ENCODE measurements at places on chromosomes 11 and 22.

GRCh38 chr11:95262994-95263765, 32.2 kb upstream of the SESN3 start:
- H3K4me3 ChIP-seq: no peak overlapping the region
- DNase-seq: no peak
- H3K4me1 ChIP-seq: no peaks in the 10 kb centered on the region
- H3K36me3 ChIP-seq: no peaks in the 10 kb centered on the region
- H3K27me3 ChIP-seq: no peaks in the 10 kb centered on the region

- H3K36me3 ChIP-seq: no peaks in the 10 kb centered on the region
- no peak overlapping the region for H3K4me3 ChIP-seq
- DNase-seq: peak; percentile 48
- no peaks in the 10 kb centered on the region for H3K27me3 ChIP-seq
- H3K4me1 ChIP-seq: no peaks in the 10 kb centered on the region
Measured at GRCh38 chr11:44621140-44621681, 55.7 kb downstream of the CD82 start.

DNA sequence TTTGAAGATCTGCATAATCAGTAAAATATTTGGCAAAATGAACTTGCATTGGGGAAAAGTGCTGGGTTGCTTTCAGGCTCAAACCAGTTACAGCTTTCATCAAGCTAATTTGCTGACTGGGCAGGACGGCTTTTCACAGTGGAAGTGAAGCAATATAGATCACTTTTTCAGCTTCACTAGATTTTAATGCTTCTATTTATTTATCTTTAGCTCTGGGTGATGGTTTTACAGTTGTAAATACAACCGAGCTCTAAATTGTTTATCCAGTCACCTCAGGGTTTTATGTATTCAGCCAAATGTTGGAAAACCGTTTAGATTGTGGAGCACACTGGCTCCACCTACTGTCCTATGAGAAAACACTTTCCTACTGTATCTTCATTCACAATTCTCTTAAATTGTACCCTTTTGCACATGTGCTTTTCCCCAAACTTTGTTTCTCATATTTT, 58.2 kb downstream of the ACER3 start:
- H3K27me3 ChIP-seq: no peaks in the 10 kb centered on the region
- no peaks in the 10 kb centered on the region for H3K36me3 ChIP-seq
- peak; percentile 67 for DNase-seq
- H3K4me1 ChIP-seq: no peaks in the 10 kb centered on the region
- H3K4me3 ChIP-seq: no peak overlapping the region

DNA sequence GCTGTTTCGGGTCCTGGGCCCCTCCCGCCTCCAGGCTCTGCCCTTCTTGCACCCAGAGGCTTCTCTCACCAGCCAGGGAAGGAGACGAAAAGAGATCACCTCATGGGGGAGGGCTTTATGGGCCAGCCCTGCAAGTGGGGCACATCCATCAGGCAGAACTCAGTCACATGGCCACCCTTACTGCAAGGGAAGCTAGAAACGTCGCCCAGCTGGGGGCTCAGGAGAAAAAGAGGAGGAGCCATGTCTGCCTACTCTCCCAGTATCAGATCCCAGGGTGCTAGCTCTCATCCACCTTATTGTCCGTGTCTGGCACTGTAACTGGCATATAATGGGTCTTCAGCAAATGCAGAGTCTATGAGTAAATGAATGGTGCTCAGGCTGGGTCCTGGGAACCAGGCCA, 24.2 kb downstream of the MFNG start:
- H3K4me3 ChIP-seq: no peak overlapping the region
- no peaks in the 10 kb centered on the region for H3K4me1 ChIP-seq
- no peaks in the 10 kb centered on the region for H3K27me3 ChIP-seq
- H3K27ac ChIP-seq: no peak overlapping the region

DNA sequence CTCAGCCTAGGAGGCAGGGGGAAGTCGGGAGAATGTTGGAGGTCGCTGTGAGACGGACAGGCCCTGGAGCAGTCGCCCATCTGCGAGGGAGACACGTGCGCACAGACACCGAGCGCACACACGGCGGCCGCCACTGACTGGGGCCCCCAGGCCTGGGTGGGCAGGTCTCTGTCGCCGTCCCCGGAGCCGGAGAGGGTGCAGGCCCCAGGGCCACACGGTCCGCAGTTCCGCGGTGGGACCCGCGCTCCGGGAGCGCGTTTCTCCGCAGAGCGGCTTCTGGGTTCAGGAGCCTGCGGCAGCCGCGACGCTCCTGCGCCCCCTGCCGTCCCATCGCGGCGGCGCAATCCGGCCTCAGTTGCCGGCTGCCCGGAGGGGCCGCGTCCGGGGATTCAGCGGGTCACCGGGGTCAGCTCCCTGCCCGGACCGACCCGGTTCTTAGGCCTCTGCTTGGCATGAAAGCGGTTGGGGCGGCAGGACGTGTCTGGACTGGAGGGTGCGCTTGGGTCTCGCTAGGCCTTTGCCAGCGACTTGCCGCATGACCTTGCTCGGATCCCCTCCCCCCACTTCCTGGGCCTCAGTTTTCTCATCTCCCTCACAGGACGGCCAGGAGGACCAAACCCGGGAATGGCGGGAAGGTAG, 31.2 kb downstream of the PDE2A start:
- peaks cover 37% of the 10 kb centered on the region for H3K27me3 ChIP-seq
- peak; percentile 58 for DNase-seq
- H3K36me3 ChIP-seq: no peaks in the 10 kb centered on the region
- peak overlapping the region; percentile 60 for H3K4me3 ChIP-seq
- H3K4me1 ChIP-seq: no peaks in the 10 kb centered on the region

DNA sequence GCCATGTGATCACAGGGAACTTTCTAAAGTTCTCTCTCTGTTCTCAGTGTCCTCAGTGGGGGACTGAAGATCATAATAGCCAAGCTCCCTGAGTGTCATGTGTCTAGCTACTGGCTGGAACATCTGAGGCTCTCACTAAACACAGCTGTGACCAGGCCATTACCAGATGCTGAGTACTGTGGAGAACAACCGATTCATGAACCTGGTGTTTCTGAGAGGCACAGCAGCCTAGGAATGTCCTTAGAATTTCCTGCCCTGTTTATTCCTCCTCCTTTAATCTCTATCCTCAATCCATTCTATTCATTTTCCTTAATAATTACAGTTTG, 93.0 kb downstream of the ME3 start:
- H3K27me3 ChIP-seq: no peaks in the 10 kb centered on the region
- H3K4me3 ChIP-seq: no peak overlapping the region
- no peaks in the 10 kb centered on the region for H3K36me3 ChIP-seq
- no peak overlapping the region for H3K27ac ChIP-seq

DNA sequence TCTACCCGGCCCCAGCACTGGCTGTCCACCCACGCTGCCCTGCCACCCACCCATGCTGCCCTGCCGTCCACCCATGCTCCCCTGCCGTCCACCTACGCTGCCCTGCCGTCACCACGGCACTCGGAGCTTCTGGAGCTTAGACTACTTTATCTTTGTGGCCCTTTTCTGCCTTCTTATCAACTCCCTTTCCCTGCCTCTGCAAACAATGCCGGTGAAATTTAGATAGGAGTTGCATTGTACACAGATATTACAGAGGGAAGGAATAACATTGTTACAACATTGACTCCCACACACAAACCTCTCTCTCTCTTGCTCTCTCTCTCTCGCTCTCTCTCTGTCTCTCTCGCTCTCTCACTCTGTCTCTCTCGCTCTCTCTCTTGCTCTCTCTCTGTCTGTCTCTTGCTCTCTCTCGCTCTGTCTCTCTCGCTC, 33.7 kb upstream of the BRSK2 start:
- H3K4me3 ChIP-seq: no peak overlapping the region
- DNase-seq: no peak
- H3K4me1 ChIP-seq: no peaks in the 10 kb centered on the region
- no peak overlapping the region for H3K27ac ChIP-seq
- H3K36me3 ChIP-seq: no peaks in the 10 kb centered on the region
